ENCODE measurements at places on chromosomes 2 and 18.

- peak; percentile 92 for DNase-seq
Measured at GRCh38 chr2:190880378-190881083, at the start of gene GLS. GLS (plus strand) TSS chr2:190880821; CDS start chr2:190881085, 264 bp downstream.

DNA sequence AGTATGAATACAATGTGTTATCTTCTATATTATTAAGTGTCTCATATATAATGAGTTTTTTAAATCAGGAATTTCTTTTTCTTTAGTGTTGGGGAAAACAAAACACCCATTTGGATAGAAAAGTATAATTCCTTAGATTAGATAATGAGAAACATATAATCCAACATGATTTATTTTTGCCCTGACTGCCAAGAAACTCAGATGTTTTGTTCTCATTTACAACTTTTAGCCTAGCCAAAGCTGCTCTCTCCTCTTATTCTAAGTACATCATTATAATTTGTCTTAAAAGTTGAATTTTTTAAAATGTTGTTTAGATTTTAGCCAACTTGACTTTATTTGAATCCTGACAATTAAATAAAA, 68.6 kb downstream of the SLC40A1 start:
- DNase-seq = no peak

- DNase-seq = no peak
Measured at GRCh38 chr2:190344276-190344827, 963 bp downstream of the INPP1 start.

- no peak for DNase-seq
Measured at GRCh38 chr2:55862673-55863390, 60.8 kb downstream of the EFEMP1 start.

- no peak for DNase-seq
Measured at GRCh38 chr2:211367293-211367692, 810.9 kb downstream of the CPS1 start.

DNA sequence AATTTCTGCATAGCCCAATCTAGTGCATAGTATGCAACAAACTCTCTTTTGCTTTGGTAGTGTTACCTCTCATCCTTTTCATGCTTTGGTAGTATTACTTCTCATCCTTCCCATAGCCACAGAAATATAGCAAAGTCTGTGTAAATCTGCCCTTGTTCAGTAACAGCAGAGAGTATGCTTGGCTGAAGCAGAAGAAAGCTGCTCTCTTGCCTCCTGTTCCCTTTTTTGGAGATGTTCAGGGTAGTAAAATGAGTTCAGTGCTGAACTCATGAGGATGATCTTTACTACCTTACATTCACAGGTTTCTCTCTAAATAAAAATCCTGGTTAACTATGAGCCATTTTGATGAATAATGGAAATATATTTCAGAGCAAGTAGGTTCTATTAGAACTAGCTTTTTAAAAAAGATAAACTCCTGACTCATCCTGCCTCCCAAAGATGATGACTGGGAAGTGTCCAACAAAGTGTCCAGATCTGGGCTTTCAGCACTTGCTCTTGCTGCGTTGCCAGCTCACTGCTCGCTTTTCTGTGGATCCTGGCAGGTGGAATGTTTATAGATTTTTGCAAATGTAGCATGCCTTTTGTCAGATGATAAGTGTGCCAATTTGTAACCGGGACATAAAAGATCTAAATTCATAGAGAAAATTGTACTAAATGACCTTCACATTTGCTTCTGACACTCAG, 29.4 kb upstream of the CHMP3 start:
- no peak for DNase-seq

- no peak for DNase-seq
Measured at GRCh38 chr2:221102896-221103688, 469.0 kb downstream of the EPHA4 start.

GRCh38 chr2:160305081-160305750, 105.1 kb upstream of the ITGB6 start:
- no peak for DNase-seq

- DNase-seq = no peak
Measured at GRCh38 chr2:9800639-9800974, 42.7 kb upstream of the TAF1B start.

- DNase-seq = no peak
Measured at GRCh38 chr18:48838921-48839818, 111.6 kb downstream of the SMAD7 start.

DNA sequence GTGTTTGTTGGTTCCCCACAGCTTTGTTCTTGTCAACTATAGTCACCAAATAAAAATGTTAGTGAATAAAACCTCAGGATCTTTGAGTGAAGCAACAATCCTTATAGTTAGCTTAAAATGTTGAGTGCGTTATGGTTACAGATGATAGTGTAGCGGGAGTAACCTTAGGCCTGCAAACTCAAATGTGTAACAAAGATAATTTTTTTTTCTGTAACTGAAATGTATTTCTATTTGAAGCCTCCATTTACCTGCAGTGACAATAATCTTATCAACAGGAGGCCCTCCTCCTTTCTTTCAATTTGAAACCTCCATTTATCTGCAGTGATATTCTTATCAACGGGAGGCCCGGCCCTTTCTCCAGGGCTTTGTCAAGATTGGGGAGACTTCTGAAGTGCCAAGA, 3.1 kb upstream of the C2orf49 start:
- no peak for DNase-seq

- no peak for DNase-seq
Measured at GRCh38 chr2:104140361-104140760, 713.6 kb upstream of the POU3F3 start.

GRCh38 chr18:69839497-69839896, 108.2 kb downstream of the CD226 start:
- DNase-seq = no peak

DNA sequence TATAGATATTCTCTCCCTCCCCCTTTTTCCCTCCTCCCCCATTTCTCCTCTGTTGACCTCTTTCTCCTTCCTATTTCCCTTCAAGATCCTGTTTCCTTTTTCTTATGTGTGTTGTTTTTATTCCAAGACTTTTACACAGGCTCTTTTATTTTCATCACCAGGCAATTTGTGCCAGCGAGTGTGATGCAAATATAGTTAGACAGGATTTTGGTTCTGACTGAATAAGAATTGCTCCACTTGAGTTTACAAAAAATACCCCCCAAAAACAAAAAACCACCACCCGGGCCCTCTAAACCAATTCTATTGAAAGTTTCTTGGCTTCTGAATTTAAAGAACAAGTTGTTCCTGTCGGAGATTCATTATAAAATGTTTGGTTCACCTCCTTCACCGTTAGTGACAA, 50.9 kb upstream of the MAPK4 start:
- DNase-seq = no peak

DNA sequence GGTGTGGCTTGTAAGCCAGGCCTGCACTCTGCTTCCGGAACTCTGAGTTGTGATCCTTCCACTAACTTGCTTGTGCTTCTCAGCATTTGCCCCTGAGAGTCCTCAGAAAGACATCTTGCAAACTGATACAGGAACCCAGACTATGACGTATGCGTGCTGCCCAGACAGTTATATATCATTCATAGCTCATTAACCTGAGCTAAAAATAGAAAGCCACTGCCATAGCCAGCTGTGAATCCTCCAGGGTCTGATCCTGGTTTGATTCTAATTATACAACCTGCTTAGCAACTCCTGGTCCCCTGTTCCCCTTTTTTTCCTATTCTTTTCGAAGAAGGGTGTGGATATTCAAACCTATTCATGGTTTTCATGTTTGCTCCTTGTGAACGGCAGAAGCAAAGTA, 63.7 kb downstream of the MARCHF4 start:
- no peak for DNase-seq

GRCh38 chr2:197591339-197592072, 75.6 kb downstream of the MOB4 start:
- DNase-seq = no peak

- DNase-seq = no peak
Measured at GRCh38 chr2:68878071-68878711, 7.0 kb upstream of the BMP10 start.

DNA sequence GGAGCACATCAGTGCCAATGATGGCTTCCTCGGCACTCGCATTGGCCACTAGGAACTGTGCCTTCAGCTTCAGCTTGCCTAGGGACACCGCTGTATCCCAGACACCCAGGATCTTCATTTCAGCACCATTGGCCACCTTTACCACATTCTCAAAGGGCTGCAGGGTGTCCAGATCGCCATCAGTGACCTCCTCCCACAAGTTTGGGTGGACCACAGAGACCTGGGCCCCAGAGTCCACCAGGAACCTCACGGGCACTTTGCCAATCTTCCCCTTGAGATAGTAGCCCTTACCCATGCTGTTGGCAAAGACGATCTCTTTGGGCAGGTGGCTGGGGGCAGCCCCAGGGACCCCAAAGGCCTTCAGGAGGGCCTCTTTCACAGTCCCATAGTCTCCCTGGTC, 610 bp downstream of the ASPRV1 start:
- no peak for DNase-seq

DNA sequence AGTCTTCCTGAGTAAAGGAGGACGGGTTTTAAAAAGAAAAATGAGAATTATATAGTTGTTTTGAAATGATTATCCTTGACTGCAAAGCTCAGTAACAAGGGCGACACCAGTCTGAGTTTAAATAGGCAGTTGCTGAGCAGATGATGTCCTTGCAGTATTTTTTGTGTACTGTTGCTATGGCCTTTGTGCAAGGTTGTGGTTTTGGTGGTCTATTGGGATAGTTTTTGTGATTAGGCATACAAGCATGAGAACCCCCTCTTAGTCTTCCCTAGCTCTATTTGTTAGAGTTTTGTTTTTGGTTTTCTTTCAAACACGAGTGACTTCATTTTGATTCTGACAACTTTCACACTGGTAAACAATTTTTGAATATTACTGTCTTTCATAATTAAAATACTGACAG, 64.1 kb downstream of the TAF4B start:
- DNase-seq = no peak

DNA sequence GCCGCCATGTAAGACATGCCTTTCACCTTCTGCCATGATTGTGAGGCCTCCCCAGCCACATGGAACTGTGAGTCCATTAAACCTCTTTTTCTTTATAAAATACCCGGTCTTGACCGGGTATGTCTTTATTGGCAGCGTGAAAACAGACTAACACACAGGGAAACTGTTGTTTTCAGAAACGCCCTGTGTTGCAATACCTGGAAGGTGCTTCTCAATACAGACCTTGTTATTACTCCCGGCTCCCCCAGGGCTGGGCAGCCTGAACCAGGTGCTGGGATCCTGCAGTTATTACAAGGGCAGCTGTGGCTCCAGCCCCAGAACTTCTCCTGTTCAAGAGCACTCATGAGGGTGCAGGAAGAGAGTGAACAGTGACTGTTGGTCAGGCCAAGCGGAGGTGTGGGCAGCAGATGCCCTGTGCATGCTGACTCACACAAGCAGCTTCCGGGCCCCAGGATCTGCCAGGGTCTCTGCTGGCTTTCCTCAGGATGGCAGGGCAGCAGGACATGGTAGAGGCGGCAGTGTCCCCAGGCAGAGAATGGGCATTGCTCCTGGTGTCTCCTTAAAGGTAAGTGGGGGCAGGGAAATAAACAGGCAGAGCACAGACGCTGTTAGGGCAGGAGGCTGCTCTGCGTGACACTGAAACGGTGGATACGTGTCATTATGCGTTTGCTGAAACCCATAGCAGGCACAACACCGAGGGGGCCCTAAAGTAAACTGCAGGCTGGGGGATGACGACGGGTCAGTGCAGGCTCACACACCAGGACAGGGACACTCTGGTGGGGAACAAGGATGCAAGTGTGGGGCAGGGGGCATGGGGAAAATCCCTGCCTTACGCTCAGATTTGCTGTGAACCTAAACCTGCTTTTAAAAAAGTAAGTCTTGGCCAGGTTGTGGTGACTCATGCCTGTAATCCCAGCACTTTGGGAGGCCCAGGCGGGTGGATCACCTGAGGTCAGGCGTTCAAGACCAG, 89.1 kb downstream of the NDUFA10 start:
- no peak for DNase-seq

- DNase-seq = no peak
Measured at GRCh38 chr2:238689331-238689730, 158.6 kb upstream of the TWIST2 start.

GRCh38 chr2:279956-280649, 7.8 kb downstream of the ALKAL2 start:
- DNase-seq = no peak

DNA sequence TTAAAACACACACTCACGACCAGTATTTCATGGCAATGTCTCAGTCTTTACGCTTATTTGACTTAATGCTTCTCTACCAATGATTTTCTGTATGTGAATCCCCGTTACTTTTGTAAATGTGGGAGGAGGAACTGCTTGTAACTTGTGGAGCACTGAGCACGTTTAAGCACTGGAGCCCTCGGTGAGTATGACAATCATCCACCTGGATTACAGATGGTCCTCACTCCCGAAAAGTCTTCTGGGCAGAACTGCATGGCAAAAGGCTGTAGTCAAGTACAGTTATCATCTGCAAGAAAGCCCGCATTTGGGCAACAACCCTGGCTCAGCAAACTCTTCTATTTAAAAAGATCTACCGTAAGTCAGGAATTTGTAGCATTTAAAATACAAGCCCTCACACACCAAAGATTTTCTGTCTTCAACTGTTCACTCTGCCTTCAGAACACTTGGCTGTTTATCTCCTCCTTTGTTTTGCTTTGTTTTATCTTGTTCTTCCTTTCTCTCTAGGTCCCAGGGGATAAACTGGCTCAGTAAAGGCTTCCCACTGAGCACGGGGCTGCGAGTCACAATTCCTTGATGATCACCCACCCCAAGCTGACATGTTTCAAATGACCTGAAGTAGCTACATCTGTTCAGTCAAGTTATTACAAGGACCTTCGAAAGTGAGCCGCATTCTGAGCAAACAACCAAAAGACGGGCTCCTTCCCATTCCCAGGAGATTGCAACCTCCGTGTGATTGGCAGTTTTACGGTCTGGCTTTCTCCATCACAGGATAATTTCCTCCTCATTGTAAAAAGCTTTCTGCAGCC, 102.2 kb downstream of the DLGAP1 start:
- no peak for DNase-seq

GRCh38 chr18:71136487-71136886, 847.6 kb downstream of the SOCS6 start:
- DNase-seq = no peak

- DNase-seq = no peak
Measured at GRCh38 chr2:18194161-18194560, 315.7 kb downstream of the KCNS3 start.

DNA sequence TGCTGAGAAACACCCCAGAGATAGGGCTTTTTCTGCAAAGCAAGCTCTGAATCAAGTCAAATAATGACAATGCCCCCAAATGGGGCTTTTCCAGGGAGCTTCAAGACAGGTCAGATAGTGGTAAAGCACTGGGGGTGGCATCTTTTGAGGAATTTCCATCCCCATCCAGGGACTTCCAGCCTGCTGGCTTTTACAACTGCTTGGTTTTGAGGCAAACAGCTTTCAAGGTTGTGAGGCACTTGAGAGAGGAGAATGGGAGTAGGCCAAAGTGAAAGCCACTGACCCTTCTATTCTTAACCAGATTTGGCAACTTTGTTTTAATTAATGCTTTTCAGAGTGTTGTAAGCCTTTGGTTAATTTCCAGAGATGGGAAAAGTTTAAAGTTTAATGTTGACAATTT, 762.0 kb upstream of the POU3F3 start:
- no peak for DNase-seq

- DNase-seq = no peak
Measured at GRCh38 chr2:102657770-102658169, 38.4 kb downstream of the SLC9A2 start.

- DNase-seq = no peak
Measured at GRCh38 chr2:100923461-100924060, 78.5 kb upstream of the RPL31 start.

GRCh38 chr18:21513292-21513691, 87.2 kb downstream of the ESCO1 start:
- DNase-seq = no peak

- DNase-seq = no peak
Measured at GRCh38 chr2:231597014-231597611, 4.4 kb downstream of the TEX44 start.
